H7 (cell line): ENCODE measurements at places on chromosomes 16 and 17.

GRCh38 chr16:9016824-9017223 is 53.1 kb upstream of the USP7 start:
- no peak for DNase-seq

- no peak for DNase-seq
Observed at GRCh38 chr16:66596986-66597848, 7.3 kb upstream of the CMTM3 start.

DNA sequence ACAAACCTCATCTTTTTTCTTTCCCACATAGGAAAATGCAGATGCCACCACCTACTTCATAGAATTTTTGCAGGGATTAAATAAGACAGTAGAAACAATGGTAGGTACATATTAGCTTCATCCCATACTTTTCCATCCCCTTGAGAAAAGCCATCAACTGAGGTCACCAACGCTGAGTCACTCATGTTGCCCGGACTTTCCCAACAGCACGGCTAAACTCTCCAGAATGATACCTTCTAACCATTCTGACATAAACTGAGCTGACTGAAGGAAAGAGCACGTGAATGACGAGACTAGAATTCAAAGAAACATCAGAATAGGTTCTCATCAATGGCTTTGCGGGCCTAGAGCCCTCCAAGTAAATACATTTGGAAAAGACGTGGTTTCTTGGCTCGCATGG is 146.0 kb upstream of the RCVRN start:
- DNase-seq, result no peak

- DNase-seq, result peak; percentile 87
Observed at GRCh38 chr16:87344931-87345631, 27.9 kb upstream of the C16orf95 start.

DNA sequence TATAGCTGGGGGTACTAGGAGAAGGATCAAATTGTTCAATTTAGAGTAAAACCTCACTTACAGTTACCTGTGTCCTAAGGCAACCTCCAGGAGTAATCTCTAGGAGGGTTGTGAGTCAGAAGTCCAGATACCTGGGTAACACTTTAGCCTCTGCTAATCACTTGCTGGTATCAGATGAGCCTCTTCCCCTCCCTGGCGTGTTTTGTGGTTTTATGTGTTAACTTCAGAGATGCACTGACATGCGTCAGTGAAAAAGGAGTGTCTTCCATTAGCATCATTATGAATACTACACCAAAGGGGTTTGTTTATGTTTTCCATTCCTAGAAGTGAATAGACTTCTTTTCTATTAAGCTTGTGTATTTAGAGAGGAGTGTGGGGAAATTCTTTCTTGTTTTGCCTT is 208.2 kb downstream of the FTO start:
- no peak for DNase-seq

GRCh38 chr16:8905168-8905762 is 23.1 kb downstream of the LITAFD start:
- peak; percentile 67 for DNase-seq

DNA sequence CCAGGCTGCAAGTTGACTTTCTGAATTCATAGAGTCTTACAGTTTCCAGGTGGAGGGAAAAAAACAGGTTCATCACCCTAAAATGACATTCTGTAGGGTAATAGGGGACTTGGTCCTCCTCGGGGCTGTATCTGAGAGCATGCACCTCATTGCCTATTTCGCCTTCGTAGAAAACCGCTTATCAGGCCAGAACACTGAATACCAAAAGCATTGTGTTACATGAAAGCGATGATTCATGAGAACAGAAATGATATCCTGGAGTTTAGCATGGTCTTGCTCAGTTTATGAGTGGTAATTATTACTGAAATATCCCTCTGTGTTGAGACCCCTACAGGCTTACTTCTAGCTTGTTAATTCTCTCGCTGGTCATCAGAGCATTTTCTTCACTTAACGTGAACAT is 61.4 kb upstream of the ARHGAP44 start:
- DNase-seq, result no peak

DNA sequence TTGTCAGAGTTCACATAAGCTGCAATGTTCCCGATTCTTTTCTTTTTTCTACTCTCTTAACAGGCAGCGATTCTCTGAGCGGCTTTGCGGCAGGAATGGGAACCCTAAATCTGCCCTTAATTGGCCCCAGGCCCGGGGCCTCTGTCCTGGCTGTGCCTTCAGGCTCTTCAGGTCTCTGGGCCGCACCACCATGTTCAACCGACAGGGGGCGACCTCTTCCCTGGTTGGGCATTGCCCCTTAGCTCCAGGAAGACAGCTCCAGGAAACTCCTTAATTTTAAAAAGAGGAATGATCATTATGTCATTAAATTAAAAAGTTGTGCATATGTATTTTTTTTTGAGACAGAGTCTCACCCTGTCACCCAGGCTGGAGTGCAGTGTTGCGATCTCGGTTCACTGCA is 20.3 kb downstream of the CACNG5 start:
- peak; percentile 82 for DNase-seq

DNA sequence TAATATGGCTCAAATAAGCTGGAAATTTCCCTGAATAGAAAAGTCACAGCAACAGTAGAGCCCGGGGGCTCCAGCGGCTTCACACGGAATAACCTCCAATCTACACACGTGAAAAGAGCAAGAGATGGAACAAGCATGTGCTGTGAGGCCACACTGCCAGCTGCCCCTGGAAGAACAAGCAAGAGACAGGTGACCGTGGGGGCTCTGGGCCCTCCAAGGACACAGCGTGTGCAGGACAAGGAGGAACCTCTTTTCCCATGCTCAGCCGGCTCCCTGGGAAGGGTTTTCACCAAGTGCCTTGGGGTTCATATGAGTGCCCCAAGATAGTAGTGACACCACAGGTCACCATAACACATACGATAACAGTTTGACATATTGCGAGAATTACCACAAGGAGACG is 110.2 kb upstream of the ZNF750 start:
- no peak for DNase-seq

DNA sequence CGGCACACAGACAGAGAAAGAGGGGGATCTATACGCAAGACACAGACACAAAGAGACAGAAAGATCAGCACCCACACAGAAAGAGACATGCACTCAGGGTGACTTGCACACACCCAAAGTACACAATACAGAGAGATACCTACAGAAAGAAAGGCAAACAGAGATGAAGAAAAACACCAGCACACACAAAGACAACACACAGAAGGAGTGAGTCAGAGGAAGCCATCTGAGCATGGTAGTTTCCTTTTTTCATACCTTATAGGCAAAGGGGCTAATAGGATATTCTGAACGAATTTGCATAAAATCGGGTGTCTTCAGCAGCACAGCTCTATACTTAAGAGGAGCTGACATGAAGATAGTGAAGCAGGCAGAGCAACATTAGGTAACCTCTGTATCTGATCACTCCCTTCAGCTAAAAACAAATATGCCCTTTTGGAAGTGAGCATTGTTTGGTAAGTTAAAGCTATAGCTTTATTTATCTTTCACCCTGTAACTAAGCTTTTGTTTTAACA is 198.6 kb downstream of the AATF start:
- no peak for DNase-seq

DNA sequence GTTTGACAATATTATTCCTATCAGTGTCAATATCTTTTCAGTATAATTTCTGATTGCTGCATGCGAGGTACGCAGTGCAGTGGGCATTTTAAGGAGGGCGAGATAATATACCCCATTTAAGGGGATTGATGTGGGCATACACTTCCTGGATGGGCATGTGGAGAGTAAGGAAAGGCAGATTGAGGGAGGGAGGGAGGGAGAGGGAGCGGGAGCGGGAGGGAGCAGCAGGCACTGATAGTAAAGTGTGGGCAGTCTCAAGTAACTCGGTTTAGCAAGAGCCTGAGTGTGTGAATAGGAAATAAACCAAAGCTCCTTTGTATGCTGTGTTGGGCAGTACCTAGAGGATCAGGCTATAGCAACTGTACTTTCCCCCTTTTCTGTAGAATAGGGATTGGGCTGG is 5.1 kb downstream of the BPTF start:
- DNase-seq, result peak; percentile 28

DNA sequence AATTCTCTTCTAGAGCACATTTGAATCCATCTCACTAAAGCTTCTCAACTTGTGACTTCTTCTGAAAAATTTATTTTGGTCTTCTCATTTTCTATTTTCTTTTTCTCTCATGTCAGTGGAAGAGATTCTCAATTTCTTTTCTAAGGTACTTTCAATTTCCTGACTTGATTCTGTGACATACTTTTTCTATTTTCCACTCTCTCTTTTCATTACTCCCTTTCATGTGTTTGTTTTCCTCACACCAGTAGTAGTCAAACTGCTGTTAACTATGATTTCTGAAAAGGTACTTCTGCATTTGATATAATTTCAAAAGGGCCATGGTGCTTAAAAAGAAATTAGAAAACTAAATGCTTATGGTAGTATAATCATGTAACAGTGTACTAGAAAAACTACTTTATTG is 41.9 kb downstream of the NFAT5 start:
- no peak for DNase-seq

DNA sequence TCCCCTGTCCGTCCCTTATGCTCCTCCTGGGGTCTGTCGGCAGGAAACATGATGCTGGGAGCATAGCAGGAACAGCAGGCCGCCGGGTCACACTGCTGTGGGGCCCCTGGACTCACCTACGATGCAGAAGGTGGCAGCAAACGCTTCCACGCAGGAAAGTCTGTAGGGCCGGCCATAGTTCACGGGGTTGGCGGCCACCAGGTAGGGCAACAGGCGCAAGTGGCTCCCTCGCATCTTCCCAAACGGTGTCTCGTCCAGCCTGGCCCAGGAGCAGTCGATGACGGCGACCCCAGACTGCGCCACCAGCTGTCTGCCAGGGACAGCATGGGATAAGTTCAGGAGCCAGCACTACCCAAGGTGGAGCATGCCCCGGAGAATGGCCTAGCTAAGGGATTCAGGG is 987 bp downstream of the TSR3 start:
- DNase-seq, result no peak

GRCh38 chr16:27127308-27127707 is 60.6 kb downstream of the C16orf82 start:
- DNase-seq, result no peak

GRCh38 chr17:72122765-72123529 is 2.1 kb downstream of the SOX9 start:
- peak; percentile 81 for DNase-seq

- no peak for DNase-seq
Observed at GRCh38 chr16:149024-149660, 3.3 kb upstream of the HBZ start.

GRCh38 chr17:4444782-4445473 is 11.2 kb downstream of the SPNS3 start:
- DNase-seq, result no peak

GRCh38 chr16:85324488-85324887 is 212.2 kb upstream of the CIBAR2 start:
- DNase-seq, result no peak

GRCh38 chr16:86667035-86667434 is 88.7 kb downstream of the FOXL1 start:
- DNase-seq, result no peak

DNA sequence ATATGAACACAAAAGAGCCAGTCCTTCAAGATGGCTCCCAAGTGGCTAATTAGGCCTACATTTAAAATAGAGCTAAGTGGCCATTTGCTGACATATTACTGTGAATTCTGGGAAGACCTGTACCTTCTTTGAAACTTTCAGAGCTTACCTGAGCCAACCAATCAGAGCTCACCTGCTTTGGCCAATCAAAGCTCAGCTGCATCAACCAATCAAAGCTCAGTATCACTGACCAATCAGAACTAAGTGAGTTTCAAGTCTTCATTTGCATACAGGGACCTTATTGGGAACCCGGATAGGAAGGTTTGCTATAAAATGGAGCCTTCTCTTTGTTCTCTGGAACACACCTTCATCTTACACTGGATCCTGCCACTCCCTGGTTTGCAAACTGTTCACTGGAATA is 63.7 kb downstream of the FOXL1 start:
- DNase-seq, result no peak

DNA sequence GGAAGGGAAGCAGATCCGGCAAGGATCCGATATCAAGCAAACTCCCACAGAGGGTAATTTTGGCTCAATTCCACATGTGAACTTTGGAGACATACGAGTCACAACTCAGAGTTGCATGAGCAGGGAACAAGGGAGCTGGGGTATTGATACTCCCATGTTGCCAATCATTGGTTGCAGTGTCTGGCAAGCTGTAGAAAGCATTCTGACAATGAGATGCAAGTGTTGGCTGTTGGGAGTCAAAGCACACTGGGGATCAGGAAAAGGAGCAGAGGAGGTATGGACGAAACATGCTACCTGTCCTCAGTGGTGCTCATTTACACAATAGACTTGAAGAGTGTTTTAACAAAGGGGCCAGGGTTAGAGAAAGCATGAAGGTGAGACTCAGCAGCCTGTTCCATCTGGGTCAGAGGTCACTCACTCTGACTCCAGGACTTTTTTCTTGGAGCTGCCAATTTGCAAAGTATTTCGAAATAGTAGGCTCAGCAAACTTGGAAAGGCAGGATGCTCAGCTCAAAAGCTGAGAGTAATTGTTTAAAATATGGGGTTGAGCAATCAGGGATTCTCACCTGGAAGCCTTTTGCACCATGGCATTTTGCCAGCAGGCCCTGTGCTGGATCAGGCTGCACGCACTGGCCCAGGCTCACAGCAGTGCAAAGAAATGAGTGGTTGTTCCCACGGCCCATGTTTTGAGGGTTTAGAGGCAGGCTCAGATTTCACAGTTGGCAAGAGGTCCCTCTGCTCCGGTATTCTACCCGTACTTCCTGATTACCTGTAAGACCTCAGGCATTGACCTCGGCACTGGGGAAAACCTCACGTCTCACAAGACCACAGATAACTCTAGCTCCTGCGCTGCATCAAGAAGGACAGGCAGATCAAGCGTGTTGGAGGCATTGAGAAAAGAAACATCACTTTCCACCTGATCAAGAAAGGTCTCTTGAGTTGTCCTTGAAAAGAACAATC is 17.6 kb upstream of the NKD1 start:
- no peak for DNase-seq

- DNase-seq, result peak; percentile 49
Observed at GRCh38 chr16:31438414-31438813, 4.2 kb downstream of the ZNF843 start.

DNA sequence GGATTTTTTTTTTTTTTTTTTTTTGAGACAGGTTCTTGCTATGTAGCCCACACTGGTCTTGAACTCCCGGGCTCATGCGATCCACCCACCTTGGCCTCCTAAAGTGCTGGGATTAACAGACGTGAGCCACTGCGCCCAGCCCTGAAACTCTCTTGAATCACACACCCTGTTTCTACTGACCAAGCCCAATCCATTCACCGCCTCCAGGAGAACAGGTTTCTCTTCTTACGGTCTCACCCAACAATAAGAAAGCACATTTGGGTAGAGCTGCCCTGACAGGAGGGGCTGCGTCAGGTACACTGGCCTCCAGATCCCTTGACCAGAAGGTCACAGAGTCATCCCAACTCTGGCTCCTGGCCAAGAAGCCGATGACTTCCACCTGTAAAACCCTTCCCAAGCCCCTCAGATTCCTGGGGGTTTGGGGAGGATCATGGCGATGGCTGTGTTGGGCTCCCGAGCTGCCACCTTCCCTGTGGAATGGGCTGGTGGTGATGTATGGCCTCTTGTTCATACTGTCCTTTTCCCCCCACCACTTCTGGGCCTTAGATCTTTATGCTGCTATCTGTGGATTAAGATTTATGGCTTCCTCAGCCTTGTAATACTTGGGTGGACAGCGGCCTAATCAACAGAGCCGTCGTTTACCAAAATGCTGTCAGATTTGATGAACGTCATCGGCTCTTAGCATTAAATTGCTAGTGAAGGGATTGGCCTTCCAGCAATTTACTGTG is 89.1 kb downstream of the KATNIP start:
- DNase-seq, result no peak

- DNase-seq, result no peak
Observed at GRCh38 chr17:67648032-67648905, 69.5 kb upstream of the NOL11 start.

- peak; percentile 75 for DNase-seq
Observed at GRCh38 chr17:79948945-79949655, 86.6 kb downstream of the TBC1D16 start.

- DNase-seq, result peak; percentile 92
Observed at GRCh38 chr16:88406096-88407041, 23.6 kb downstream of the ZNF469 start.
